Activated CD8-positive, alpha-beta memory T cell treated with anti-CD3 and anti-CD28 coated beads for 1 hour (primary cell): ENCODE measurements at places on chromosomes 4 and X.

GRCh38 chr4:47031751-47032404 lies 511 bp downstream of the GABRB1 start:
- no peak for DNase-seq

- DNase-seq, result no peak
Observed at GRCh38 chr4:93770201-93770600, 58.4 kb upstream of the ATOH1 start.

GRCh38 chr4:174681723-174682300 lies 147.2 kb downstream of the GLRA3 start:
- no peak for DNase-seq

DNA sequence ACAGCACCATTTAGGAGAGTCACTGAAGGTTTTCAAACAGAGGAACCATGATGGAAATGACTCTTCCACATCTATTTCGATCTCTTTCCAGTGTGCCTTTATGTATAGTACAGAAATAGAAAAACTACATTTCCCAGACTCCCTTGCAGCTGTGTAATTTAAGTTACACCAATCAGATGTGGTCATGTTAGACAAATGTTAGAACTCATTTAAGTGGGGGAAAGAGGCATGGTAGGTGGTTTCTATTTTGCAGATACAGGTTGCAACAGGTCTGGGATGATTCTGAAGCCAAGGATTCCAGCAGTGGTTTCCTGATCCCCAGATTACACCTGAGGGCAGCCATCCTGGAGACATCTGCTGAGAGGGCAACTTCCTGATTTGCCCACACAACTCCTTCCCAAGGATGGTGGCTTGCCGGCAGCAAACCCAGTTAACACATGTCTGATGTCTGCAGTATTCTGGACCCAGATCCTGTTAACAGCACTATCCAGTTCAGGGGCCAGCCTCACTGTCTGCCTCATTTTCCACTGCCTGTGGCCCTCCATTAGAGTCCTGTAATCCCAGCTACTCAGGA lies 38.7 kb upstream of the PDK3 start:
- DNase-seq, result no peak

DNA sequence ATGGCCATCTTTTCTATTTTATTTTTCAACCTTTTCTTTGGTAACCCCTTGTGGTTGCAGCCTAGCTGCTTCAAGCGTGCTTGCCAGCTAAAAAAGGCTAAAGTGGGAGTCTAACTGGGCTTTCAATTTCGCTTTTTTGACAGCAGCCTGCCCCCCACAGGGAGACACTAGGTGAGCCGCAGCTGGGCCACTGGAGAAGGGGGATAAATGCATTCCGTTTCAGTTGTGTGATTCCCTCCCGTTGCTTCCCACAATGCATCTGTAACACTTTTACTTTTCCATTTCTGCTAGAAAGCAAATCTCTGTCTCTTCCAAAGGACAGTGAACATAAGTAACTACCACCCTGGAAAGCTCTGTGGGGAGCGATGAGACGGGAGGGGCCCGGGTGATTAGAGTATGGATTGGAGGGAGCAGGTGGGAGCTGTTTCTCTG lies 86.3 kb upstream of the RAPGEF2 start:
- DNase-seq, result no peak

DNA sequence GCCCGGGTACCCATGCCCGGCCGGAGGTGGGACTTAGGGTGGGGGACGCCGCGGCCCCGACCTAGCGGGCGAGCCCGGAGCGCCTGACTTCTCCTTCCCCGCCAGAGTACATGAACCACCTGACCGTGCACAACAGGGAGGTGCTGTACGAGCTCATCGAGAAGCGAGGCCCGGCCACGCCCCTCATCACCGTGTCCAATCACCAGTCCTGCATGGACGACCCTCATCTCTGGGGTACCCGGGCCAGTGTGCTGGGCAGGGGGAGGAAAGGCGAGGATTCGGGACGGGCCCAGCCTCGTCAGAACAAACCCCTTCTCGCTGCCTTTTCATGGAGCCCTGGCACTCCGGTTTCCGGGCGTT lies 622 bp downstream of the TAFAZZIN start:
- peak; percentile 33 for DNase-seq

- DNase-seq, result no peak
Observed at GRCh38 chr4:183201331-183201730, 102.3 kb downstream of the WWC2 start.

DNA sequence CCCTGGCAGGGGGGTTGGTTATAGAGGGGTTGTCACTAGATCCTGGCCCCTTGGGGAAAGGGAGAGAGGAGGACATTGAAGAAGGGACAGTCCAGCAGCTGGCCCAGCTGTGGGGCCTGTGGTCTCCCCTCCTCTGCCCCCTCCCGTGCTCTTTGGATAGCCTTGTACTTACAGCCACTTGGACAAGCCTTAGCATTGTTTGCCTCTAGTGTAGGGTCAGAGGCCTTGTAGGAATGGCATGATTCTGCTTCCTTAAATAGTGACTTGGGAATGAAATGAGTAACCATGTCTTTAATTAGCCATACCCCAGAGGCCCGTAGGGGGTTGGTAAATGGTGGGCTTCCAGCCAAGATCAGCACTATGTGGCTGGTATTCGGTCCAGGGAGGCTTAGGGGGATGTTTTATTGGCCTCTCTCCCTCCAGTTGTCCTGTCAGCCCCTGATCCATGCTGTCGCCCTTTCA lies 230.6 kb downstream of the PTTG2 start:
- no peak for DNase-seq

GRCh38 chr4:172352356-172352755 lies 539.2 kb downstream of the GALNTL6 start:
- no peak for DNase-seq

DNA sequence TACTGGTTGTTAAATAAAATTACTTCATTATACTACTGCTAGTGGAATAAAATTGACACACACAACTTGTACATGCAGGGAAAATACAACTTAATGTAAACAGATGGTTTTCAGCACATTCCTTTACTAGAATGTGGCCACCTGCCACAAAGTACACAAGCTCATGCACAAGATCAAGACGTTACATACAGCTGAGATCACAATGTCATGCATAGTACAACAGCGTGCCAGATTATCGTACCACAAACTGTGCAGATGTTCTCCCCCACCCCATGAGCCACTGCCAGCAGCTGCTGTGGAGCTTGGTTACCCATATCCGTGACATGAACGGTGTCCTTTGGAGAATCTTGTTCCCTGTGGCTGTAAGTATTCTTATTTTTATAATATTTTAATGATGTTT lies 27.7 kb downstream of the FBXO8 start:
- DNase-seq, result no peak

DNA sequence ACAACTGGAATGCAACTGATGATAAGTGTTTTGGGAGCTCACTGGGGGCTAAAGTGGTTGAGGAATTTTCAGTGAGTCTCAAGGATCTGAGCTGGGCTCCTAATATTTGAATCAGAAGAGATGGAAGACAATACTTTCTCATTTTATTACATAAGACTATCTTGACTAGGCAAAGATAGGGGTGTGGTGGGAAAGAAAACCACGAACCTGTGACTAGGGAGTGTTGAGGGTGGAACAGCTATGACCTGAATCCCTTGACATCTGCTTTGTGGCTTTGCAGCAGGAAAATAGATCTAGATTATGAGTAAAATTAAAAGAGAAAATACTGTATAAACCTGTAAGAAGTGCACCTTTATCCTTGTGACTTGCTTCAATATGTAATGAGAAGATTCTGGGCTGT lies 295.1 kb upstream of the TEX13A start:
- DNase-seq, result no peak

GRCh38 chr4:16952462-16952871 lies 54.0 kb upstream of the LDB2 start:
- no peak for DNase-seq

DNA sequence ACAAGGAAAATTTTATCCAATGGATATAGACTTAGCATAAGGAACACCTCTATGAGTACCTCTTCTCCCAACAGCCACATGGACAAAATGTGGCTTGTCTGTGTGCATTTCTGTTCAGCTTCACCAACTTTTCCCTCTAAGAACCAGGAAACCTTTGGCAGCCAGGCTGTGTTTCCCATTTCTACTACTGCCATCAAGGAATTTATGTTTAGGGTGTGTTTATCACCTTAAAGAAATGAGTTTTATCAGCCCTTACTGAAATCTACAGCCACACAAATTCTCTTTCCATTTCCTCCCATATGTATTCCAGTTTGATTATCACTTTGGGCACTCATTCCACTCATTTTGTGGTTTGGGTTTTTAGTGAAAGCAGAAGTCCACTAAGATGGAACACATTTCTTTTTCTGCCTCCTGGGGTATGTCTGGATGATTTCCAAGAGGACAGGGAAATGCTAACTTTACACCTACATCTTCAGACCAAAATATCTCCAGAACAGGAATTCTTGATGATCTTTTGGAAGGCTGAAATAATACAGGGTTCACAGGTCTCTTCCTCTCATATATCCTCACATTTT lies 82.6 kb upstream of the MAOA start:
- no peak for DNase-seq

- no peak for DNase-seq
Observed at GRCh38 chr4:189311251-189311650, 629.4 kb upstream of the FRG1 start.

DNA sequence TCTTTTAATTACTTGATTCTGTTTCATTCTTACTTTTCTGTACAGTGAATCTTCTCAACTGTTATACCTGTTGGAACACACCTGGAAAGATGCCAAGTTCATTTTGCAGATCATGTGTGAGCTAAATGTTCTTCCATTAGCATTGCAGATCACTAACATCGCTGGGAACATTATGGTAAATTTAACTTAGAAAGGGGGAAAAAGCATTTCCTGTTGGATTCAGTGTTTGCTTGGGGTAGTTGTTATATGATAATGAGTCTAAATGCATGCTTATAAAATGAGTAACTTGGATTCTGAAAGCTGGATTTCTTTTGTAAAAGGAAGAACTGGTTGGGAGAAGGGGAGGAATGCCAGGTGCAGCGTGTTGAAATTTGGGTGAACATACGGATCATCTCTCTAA lies 47.6 kb downstream of the POLA1 start:
- DNase-seq, result no peak

DNA sequence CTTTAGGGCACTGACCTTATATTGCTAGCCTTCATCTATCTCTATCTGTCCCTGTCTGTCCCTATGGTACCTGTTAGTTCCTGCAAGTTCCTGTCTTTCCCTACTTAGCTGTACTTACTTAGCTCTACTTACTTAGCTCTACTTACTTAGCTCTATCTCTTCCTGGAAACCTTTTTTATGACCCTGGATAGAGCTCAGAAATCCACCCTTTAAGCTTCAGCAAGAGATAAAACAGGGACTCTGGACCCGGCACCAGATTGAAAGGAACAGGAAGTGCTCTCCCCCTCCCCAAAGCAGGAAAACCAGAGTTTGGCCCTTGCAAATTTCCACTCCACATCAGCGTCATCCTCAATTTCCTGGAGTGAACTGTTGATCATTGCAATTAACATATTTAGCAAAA lies 12.3 kb upstream of the IL9R start:
- DNase-seq, result no peak

GRCh38 chr4:86775061-86775460 lies 74.1 kb downstream of the SLC10A6 start:
- no peak for DNase-seq

DNA sequence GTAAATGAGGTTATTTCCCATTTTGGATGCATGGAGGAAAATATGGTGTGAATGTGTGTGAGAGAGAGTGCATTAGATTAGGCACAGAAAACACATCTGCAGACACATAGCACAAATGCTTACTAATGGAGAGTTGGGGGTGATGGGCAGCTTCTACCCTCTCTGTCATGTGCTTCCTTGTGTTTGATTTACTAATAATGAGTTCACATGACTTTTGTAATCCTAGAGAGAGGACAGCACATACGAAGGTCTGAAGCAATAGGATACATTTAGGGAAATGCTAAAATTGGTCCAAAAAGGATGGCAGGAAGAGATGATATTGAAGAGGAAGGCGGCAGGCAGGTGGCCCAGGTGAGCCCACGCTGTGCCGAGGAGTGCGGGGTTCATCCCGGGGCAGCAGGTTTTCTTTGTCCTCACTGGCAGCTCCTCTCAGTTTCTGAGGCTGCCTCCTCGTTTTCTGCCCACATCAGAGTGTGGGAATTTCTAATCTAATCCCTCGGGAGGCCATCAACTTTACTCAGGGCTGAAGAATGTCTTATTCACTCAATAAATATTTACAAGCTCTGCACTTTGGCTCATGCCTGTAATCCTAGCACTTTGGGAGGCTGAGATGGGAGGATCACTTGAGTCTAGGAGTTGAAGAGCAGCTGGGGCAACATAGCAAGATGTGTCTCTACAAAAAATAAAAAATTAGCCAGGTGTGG lies 15.9 kb upstream of the MAP9 start:
- DNase-seq, result no peak

- DNase-seq, result no peak
Observed at GRCh38 chrX:23202326-23202725, 132.3 kb upstream of the PTCHD1 start.

GRCh38 chr4:52750213-52750612 lies 1.0 kb downstream of the ERVMER34-1 start:
- DNase-seq, result no peak

GRCh38 chr4:98474408-98474844 lies 184.0 kb downstream of the TSPAN5 start:
- no peak for DNase-seq
